Glomerular endothelial cell (primary cell): ENCODE measurements at places on chromosomes 16 and 17. TPM values are rescaled to one million over a fixed set of nuclear protein-coding genes. Genes with fewer than 3 reads are reported as not detected.

- peak; percentile 16 for DNase-seq
Measured at GRCh38 chr17:8488901-8489300, 53.2 kb downstream of the NDEL1 start.

DNA sequence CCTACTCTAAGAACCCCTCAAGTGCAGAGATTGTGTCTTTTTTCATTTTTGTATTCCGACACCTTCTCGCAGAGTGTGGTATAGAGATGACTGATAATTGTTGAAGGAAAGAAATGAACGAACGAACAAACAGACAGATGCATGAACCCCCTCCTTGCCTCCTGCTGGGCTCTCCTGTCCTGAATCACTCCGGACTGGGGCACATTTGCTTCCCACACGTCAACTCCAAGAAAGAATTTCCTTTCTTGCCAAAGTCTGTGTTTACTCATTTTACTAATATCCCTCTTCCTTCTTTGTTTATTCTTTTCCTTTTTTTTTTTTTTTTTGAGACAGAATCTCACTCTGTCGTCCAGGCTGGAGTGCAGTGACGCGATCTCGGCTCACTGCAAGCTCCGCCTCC, 37.5 kb upstream of the BHLHA9 start:
- no peak for DNase-seq

- no peak for DNase-seq
Measured at GRCh38 chr17:64231567-64232141, 31.4 kb downstream of the TEX2 start.

DNA sequence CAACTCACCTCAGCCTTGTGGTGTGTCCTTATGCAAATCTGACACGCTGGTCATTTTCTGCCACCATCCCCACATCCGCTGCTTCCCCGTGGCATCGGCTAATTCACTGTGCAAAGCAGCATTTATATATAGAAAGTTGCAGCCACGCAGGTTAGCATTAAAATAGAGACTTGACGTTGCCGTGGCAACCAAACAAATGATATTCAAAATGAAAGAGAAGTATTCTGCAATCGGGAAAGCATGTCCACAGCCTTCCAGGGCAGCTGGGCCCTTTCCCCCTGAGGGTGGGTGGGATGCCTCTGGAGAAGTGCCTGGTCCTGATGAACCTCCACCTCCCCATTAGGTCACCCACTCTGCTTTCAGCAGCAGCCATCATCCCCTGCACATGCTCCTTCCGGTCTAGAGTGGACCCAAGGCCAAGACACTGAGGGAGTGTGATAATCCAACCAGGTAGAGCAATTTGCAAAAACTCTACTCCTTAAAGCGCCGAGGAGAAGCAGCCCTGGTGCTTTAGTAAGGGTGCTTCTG, 138.7 kb downstream of the GAS7 start:
- no peak for DNase-seq

GRCh38 chr16:75264999-75265910, 13.8 kb upstream of the BCAR1 start:
- DNase-seq: no peak

GRCh38 chr17:69508814-69509213, 94.3 kb downstream of the MAP2K6 start:
- DNase-seq: no peak

GRCh38 chr17:77479372-77480198, 338.8 kb downstream of the SEC14L1 start:
- no peak for DNase-seq

DNA sequence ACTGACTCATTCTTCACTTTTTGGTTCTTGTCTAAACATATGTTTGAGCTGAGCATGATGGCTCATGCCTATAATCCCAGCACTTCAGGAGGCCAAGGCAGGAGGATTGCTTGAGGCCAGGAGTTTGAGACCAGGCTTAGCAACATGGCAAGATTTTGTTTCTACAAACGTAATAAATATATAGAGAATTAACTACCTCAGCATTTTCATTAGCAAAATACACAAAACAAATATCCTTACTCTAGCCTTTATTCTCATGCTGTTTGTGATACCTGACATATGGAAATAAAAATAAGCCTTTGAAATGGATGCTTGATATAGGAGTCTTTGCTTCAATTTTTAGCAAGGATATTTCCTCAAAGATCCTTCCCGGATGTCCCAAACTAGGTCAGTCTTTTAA, 132.8 kb downstream of the ABCC1 start:
- no peak for DNase-seq

GRCh38 chr17:29219378-29220047, 27.1 kb upstream of the CRYBA1 start:
- peak; percentile 51 for DNase-seq

- no peak for DNase-seq
Measured at GRCh38 chr17:55632236-55632635, 90.4 kb downstream of the TMEM100 start.

Gene KRTAP3-1
- total RNA-seq: not detected in 2 replicates

Gene MYL4
- total RNA-seq: 1.1 and 1.8 TPM in 2 replicates

Gene ZDHHC1
- total RNA-seq: 18.3 and 23.7 TPM in 2 replicates

Gene PDXDC1
- total RNA-seq: 44.5 and 71.3 TPM in 2 replicates

Gene PHOSPHO1
- 0.10 TPM in 1 of 2 replicates, not detected in the other for total RNA-seq

Gene CCL14
- 5.6 and 11.2 TPM in 2 replicates for total RNA-seq

Gene CDT1
- 10.9 and 17.8 TPM in 2 replicates for total RNA-seq

Gene PRCD
- 0.58 and 1.8 TPM in 2 replicates for total RNA-seq

Gene SLC52A1
- 0.10 TPM in 1 of 2 replicates, not detected in the other for total RNA-seq

Gene HOXB1
- total RNA-seq: not detected in 2 replicates

Gene CSNK1D
- total RNA-seq: 84.6 and 88.0 TPM in 2 replicates
